SK-N-SH treated with all-trans-retinoic acid at 6 μM for 48 hours (cell line): ENCODE measurements at places on chromosomes 2 and 18.

DNA sequence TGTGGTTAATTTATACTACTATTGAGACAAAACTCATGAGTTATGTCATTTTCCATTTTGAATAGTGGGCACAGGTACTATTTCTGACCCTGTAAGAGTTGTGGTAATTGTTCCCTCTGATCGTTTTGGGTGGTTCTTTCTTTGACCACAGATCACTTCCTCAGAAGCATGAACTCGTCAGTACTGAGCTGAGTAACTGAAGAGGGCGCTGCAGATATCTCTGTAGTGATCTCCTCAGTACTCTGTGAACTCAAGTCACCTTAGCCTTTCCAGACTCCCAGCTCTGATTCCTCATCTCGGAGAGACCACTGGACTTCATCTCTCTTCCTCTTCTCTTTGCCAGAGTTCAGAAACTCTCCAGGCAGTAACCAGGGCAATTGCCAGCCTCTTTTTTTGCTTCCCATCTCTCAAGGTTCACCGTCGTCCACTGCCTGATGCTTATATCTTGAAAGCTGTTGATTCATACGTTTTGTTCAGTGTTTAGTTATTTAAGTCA is 9.4 kb upstream of the IL1RL1 start:
- ATAC-seq = peak; percentile 56; the same call in 1 of the 3 replicates

GRCh38 chr18:59050661-59051057 is 89.0 kb upstream of the SEC11C start:
- no peak for ATAC-seq

- ATAC-seq = no peak
These were observed 379.8 kb upstream of the FANCL start for GRCh38 chr2:58620896-58621295.

GRCh38 chr2:55899881-55900280 is 23.7 kb downstream of the EFEMP1 start:
- ATAC-seq = peak; percentile 82

DNA sequence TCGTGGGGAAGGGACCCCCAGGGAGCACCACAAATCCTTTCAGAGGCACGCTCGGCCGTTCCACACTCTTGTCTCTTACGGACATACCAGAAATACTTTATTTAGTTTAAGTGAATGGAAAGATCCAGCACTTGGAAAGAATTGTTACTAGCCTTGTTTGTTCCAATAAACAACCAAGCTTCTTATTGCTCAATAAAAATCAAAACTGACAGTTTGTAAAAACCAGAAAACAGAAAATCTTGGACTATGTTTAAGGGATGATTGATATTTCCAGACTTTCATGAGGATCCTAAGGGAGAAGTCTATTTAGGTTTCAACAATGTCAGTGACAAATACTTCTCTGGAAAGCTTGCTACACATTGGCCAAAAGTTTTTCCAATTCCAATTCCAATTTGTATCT is 31.6 kb upstream of the CCBE1 start:
- ATAC-seq = no peak

DNA sequence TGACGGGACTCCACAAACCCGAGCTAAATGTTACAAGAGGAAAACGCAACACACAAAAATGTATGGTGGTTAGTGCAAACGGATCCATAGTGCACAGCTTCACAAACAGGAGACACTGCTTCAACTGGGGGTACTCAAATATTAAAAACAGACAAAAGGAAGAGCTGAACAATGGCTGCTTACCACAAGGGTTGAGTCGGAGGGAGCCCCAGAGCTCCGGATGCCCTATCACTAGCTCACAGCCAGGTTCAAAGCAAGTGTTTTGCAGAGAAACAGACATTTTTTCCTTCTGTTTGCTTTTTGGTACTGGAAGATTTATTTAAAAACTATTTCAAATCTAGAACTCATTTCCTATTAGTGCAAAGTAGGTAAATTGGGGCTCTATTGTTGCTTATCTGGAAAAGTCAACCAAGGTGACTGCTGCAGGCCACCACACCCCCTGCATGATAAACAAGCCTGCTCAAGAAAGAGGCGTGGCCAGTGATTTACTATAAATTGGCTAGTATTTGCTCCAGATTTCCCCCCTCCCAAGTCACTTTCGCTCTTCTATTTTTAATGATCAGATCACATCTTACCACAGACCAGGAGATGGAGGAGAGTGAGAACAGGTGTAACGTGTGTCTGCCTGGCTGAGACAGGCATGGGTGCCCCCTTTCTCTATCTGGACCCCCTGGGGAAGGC is 46.5 kb downstream of the ZAP70 start:
- ATAC-seq = no peak

- no peak for ATAC-seq
These were observed 16.1 kb upstream of the ALLC start for GRCh38 chr2:3641841-3642421.
